ENCODE measurements at places on chromosomes 6 and 20. TPM values are rescaled to one million over a fixed set of nuclear protein-coding genes. Genes with fewer than 3 reads are reported as not detected.

DNA sequence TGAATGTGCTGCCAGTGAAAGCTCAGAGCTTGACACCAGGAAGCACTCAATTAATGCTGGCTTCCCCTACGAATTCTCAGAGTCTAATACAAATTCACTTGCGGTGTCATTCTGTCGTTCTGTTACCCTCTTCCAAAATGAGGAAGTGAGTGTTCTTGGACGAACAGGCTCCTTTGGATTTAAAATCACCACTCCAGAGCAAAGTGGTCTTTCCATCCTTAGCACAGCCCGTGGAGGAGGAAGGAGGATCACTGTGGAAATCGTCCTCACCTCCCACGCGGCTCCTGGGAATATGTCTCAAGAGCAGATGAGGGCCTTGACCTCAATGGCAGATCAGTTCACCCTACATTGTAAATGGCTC is 41.7 kb downstream of the RIOK1 start:
- peaks cover 5% of the 10 kb centered on the region for H3K4me1 ChIP-seq
- no peak for DNase-seq
- no peaks in the 10 kb centered on the region for H3K27me3 ChIP-seq

DNA sequence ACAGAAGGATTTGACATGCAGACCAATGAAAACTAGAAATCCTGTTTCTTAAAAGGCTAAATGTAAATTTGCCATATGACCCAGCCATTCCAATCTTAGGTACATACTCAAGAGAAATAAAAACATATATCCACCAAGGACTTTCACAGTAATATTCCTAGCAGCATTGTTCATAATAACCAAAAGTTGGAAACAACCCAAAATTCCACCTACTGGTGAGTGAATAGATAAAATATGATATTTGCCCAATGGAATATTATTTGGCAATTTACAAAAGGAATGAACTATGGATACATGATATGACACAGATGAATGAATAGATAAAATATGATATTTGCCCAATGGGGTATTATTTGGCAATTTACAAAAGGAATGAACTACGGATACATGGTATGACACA is 22.7 kb downstream of the MTCL3 start:
- no peak overlapping the region for H3K4me3 ChIP-seq
- no peaks in the 10 kb centered on the region for H3K36me3 ChIP-seq
- DNase-seq = peak; percentile 25
- no peak overlapping the region for H3K27ac ChIP-seq
- H3K27me3 ChIP-seq = no peaks in the 10 kb centered on the region

DNA sequence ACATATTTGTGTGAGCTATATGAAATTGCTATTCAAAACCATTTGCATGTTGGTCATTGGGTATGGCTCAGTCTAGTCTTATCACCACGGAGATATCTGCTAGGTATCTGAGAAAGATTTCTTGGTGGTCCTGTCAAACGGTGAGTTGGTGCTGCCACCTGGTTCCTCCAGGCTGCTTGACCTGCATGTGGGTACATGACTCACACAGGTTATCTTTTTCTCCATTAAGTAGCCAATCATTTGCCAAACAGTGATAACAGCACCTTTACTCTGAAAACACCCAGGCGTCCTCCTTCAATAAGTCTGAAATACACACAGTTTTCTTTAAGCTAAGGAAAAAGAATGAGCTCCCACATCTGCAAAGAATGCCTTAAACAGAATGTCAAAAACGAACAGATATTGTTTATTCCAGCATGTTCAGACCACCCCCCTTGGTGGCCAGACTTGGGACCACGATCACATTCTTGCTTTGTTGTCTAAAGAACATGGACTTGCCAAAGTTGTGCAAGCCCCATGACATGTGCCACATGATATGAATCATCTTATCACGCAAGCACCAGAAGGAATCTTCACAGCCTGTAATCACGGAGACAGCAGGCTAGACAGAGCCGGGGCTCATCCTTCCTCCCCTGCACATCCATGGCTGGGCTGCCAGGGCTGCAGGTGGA is 200.7 kb upstream of the THBS2 start:
- no peaks in the 10 kb centered on the region for H3K36me3 ChIP-seq
- DNase-seq = peak; percentile 94
- H3K4me1 ChIP-seq = peaks cover 20% of the 10 kb centered on the region
- H3K27me3 ChIP-seq = no peaks in the 10 kb centered on the region

- peak; percentile 26 for DNase-seq
- H3K36me3 ChIP-seq = peaks cover 36% of the 10 kb centered on the region
- no peak overlapping the region for H3K4me3 ChIP-seq
- H3K27ac ChIP-seq = no peak overlapping the region
- no peaks in the 10 kb centered on the region for H3K27me3 ChIP-seq
These were observed 40.8 kb downstream of the NT5E start for GRCh38 chr6:85490516-85491248.

Gene ZBP1
- not detected for total RNA-seq

Gene YIPF3
- total RNA-seq = 114 TPM

Gene HMGN3
- total RNA-seq = 22.5 TPM

Gene SLC22A23
- total RNA-seq = 0.56 TPM

Gene MATN4
- not detected for total RNA-seq

Gene CTCFL
- total RNA-seq = not detected
